ENCODE measurements at places on chromosomes 2 and 18. TPM values are rescaled to one million over a fixed set of nuclear protein-coding genes. Genes with fewer than 3 reads are reported as not detected.

The TEKT4 gene
- total RNA-seq: 0.28 TPM

The ADD2 gene
- total RNA-seq: 0.33 TPM

The FSIP2 gene
- 0.05 TPM for total RNA-seq

The NOSTRIN gene
- 3.5 TPM for total RNA-seq

The ATG9A gene
- total RNA-seq: 45.8 TPM

The CNTNAP5 gene
- not detected for total RNA-seq

The DNER gene
- 0.10 TPM for total RNA-seq

The ANKRD29 gene
- 0.33 TPM for total RNA-seq

The MAP4K4 gene
- total RNA-seq: 30.2 TPM

The PROM2 gene
- total RNA-seq: 1.1 TPM

The GPR55 gene
- total RNA-seq: not detected

The ITGB1BP1 gene
- total RNA-seq: 28.6 TPM

The DUSP19 gene
- 1.2 TPM for total RNA-seq

The TEX44 gene
- total RNA-seq: not detected

The PFN4 gene
- 0.45 TPM for total RNA-seq

The EFR3B gene
- 0.30 TPM for total RNA-seq

The ATF2 gene
- total RNA-seq: 22.5 TPM

The RGPD3 gene
- total RNA-seq: 0.13 TPM

The PCBP1 gene
- 161 TPM for total RNA-seq

The CLASP1 gene
- 28.3 TPM for total RNA-seq

The ARHGEF33 gene
- 0.10 TPM for total RNA-seq

The SERPINB4 gene
- not detected for total RNA-seq

The SAG gene
- total RNA-seq: not detected

The G6PC2 gene
- total RNA-seq: not detected

The CPLX4 gene
- not detected for total RNA-seq

Data from left lobe of liver (tissue), 2 donors.